ENCODE measurements at places on chromosomes 5 and 9.

- DNase-seq: no peak
Measured at GRCh38 chr9:4293293-4293941, 6.5 kb downstream of the GLIS3 start.

GRCh38 chr5:170681013-170681433 lies 102.5 kb upstream of the GABRP start:
- no peak for DNase-seq

- no peak for DNase-seq
Measured at GRCh38 chr9:4259489-4259888, 40.4 kb downstream of the GLIS3 start.

GRCh38 chr5:55101556-55102276 lies 730 bp upstream of the GZMA start:
- DNase-seq: no peak

GRCh38 chr5:120512068-120512467 lies 48.0 kb downstream of the PRR16 start:
- DNase-seq: no peak

- no peak for DNase-seq
Measured at GRCh38 chr5:123156577-123157296, 67.7 kb downstream of the PRDM6 start.

GRCh38 chr5:17918373-17919104 lies 284.3 kb downstream of the TAF11L14 start:
- DNase-seq: no peak

Data from NCI-H526 treated with DMSO at 0.1 percent for 48 hours (cell line).